Stimulated activated CD4-positive, alpha-beta T cell treated with anti-CD3 and anti-CD28 coated beads, Interleukin-2, amount 100 ng/mL, for 24 hours (primary cell): ENCODE measurements at places on chromosomes 4 and X.
A peak's percentile ranks its signal among the peaks of the same experiment; 100 is the strongest.

- no peak for DNase-seq
Observed at GRCh38 chr4:98468709-98469108, 189.7 kb downstream of the TSPAN5 start.

- no peak for DNase-seq
Observed at GRCh38 chrX:71292669-71293365, 8.7 kb upstream of the ITGB1BP2 start.

GRCh38 chrX:46626566-46626965, 53.0 kb downstream of the CHST7 start:
- DNase-seq, result no peak

DNA sequence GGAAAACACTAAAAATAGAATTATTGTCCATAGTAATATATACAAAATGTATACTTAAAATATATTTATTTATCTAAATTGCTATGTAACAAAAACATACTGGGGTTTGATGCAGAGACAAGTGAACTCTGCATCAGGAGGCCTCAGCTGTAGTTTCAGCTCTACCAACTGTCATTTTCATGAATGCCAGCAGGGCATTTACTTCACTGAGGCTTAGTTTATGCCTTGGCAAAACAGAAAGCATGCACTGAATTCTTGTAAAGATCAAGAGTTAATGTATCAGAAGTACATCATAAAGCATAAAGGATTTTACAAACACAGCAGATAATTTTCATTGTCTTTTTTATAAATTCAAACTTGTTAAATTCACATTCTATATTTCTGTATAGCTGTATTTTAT, 577.0 kb downstream of the C4orf33 start:
- DNase-seq, result no peak

- DNase-seq, result no peak
Observed at GRCh38 chr4:95761871-95762270, 78.0 kb upstream of the PDHA2 start.

DNA sequence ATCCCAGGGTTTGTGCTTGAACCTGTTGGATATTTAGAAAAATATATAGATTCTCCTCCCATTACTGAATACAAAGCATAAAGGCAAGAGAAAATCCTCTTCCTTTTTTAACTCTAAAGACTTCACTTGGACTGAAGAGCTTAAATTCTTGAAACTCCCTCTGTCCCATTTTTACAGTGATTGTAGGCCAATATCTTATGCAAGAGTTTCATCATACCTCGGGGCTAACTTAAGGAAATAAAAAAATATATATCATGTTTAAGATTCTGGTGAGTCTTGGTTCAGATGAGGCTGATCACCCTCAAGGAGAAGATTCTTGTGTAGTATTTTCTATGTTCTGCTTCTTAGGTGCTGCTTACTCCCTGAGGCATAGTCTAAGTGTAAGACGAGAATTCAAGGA, 1449.6 kb downstream of the C4orf33 start:
- DNase-seq, result no peak

- DNase-seq, result no peak
Observed at GRCh38 chr4:73451981-73452747, 16.1 kb downstream of the AFP start.

DNA sequence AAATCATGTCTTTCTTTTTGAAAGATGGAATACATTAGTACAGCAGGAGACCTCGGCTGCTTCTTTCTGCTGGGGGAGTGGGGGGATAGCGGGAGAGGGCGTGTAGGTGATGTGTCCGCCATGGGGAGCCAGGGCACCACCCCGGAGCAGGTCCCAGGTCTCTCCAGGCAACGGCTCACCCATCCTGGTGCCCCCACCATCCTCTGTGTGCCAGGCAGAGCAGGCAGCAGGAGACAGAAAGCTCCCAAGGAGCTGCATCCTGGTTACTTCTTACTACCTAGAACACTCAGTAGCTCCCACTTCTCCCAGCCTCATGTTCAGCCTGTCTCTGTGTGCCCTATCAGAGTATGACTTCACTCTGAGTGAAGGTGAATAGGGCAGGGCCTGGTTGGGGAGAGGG, 23.6 kb downstream of the TNIP2 start:
- DNase-seq, result no peak

GRCh38 chr4:176645246-176645960, 147.3 kb downstream of the VEGFC start:
- no peak for DNase-seq

GRCh38 chrX:49915361-49916222, 6.8 kb upstream of the CLCN5 start:
- DNase-seq, result peak; percentile 17

DNA sequence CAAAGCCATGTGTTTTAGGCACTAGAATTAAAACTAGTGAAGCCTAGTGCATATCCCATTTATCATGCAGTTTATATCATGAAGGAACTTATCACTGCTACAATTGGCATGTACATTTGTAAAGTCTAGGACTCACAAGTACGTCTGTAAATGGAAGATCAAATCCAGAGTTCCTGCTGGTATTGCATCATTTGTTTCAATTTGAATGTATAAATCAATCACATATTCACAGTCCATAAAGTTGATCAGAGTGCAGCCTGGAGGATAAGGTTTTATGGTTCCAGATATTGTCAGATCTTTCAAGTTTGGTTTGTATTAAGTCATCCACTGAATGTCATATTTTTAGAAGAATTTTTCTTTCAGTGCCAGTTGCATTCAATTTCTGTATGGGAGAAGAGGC, 32.6 kb upstream of the PDE5A start:
- no peak for DNase-seq

- DNase-seq, result no peak
Observed at GRCh38 chr4:53830511-53830910, 233.9 kb downstream of the CHIC2 start.

DNA sequence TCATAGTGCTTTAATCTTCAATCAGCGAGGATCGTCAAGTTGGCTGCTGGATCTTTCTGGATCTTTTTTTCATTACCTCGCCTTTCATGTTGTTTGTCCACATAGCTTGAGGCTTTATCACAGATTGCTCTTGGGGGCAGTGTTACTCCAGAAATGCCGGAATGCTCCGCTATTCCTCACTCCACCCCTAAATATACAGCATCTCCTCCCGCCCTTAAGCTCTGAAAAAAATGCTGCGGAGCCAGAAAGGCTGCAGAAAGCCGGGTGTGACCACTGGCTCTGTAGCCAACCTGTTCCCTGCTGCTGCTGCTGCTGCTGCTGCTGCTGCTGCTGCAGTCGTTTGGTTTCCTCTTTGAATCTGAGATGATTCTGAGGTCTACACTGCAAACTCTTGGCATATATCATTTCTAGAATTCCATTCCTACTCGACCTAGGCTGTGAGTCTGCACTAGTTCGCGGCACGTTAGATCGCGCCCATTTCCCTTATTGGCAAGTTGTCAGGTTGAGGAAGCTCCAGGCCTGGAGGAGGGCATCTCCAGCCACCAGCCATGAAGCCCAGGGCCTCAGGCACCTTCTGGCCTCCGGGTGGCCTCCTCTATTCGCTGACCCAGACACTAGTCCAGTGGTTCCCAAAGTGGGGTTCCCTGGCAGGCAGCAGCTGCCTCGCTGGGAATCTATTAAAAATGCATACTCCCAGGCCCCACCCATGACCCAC, 34.2 kb downstream of the WDR13 start:
- DNase-seq, result peak; percentile 51

- no peak for DNase-seq
Observed at GRCh38 chr4:29113960-29114359, 1606.2 kb upstream of the PCDH7 start.

GRCh38 chrX:110578270-110578669, 217.3 kb downstream of the CHRDL1 start:
- DNase-seq, result no peak

- peak; percentile 87 for DNase-seq
Observed at GRCh38 chrX:130165703-130166502, at the start of gene AIFM1. TSS of gene AIFM1 (minus strand) at chrX:130165841. CDS start at chrX:130165656, 185 bp downstream.

DNA sequence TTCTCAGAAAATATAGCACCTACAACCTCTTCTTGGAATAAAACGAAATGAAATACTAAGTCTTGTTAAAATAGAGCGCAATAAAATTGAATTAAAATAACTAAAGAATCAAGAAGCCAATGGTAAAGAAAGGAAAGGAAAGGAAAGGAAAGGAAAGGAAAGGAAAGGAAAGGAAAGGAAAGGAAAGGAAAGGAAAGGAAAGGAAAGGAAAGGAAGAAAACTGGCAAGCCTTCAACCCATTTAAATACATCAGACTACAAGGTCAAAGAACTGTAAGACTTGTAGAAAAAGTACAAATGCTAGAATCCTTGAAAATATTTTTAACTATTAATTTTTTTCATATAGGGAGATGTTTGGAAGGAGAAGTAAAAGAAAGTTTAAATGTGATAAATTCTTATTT, 372.1 kb downstream of the IQCM start:
- no peak for DNase-seq

DNA sequence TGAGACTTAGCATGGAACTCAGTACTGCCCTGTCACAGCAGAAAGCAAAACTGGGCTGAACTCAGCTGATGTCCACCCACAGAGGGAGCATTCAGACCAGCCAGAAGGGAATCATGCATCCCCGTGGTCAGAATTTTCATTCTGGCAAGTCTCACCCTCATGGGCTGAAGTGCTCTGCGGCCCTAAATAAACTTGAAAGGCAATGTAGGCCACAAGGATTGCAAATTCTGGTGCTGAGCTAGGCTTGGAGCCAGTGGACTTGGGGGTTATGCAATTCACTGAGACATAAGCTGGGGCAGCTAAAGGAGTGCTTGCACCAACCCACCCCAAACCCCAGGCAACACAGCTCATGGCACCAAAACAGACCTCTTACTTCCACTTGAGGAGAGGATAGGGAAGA, 494.1 kb downstream of the GABRG1 start:
- DNase-seq, result no peak

DNA sequence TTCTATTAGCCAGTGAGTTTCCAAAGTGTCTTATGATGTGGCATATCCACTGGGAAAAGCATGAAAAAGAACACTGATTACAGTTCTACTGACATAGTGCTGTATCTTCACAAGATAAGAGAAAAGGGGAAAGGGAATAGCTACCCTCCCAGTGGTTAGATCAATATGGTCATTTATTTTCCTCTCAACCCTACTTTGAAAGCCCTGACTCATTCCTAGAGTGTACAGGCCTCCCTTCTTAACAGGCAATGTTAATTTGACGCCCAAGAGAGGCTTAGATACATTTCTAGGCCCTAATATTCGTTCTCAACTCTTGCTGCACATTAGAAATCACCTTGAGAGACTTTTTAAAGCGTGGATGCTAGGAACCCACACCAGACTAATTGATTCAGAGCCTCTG, 20.4 kb upstream of the BRS3 start:
- DNase-seq, result no peak

- no peak for DNase-seq
Observed at GRCh38 chrX:34144246-34144645, 12.1 kb upstream of the FAM47A start.

- DNase-seq, result no peak
Observed at GRCh38 chrX:154056770-154057241, 37.1 kb upstream of the IRAK1 start.

DNA sequence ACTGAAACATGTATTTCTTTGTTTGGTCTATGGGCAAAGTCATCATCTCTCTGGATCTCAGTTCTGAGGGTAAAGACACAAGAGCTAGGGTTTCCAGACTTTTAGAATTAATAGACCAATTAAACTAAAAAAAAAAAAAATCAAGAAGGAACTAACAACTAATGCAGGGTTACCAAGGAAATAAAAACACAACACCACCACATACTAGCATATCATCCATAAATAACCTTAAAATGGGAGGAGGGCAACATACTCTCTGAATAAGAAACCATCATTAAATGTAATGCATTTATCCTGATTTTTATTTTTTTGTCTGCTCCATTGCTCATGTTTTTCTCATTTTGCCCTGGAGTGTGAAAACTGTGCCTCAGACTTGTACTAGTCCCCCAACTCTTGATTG, 33.5 kb upstream of the KLF3 start:
- DNase-seq, result no peak

GRCh38 chr4:101954351-101954750, 163.8 kb downstream of the BANK1 start:
- no peak for DNase-seq

DNA sequence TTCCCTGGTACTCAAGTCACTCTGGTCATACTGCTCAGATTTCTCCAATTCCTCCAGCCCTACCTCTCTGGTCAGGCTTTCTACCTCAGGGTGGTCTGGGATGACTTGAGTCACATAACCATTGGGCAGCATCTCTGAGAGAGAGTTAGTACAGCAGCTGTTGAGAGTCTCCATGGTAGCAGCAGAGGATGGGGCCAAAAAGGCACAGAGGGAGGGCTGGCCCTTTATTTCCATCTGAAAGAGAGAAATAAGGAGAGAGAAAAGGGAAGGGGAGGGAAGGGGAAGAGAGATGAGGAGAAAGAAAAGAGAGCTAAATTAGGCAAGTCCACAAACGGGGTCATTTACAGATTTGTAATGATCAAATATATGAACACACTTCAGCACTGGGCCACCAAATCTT, 149.1 kb upstream of the ARHGEF9 start:
- DNase-seq, result no peak

DNA sequence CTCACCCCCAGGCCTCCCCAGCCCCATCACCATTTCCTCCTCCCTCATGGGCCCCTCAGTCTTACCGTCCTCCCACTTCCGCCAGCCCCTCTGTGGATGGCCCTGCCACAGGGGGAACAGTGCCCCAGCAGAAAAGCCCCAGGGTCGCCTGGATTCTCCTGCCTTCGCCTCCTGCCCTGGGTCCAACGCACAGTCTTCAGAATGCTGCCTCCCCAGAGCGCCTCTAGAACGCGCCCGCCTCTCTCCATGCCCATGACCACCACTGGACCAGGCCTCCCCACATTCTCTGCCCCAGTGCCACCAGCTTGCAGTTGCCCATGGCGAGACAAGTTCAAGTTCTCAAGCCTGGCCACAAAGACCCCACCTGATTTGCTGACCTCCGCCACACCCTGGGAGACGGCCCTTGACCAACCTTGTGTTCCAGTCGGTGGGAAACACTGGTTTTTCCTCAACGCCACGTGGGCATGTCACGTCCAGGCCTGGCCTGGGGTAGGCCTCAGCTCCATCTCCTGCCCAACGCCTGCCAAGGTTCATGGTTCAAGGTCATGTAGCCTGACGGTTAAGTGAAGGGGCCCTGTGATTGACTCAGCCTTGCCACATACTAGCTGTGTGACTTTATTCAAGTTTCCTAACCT, 634 bp upstream of the PLXNB3 start:
- no peak for DNase-seq

- no peak for DNase-seq
Observed at GRCh38 chr4:9927341-9928007, 93.8 kb downstream of the SLC2A9 start.

DNA sequence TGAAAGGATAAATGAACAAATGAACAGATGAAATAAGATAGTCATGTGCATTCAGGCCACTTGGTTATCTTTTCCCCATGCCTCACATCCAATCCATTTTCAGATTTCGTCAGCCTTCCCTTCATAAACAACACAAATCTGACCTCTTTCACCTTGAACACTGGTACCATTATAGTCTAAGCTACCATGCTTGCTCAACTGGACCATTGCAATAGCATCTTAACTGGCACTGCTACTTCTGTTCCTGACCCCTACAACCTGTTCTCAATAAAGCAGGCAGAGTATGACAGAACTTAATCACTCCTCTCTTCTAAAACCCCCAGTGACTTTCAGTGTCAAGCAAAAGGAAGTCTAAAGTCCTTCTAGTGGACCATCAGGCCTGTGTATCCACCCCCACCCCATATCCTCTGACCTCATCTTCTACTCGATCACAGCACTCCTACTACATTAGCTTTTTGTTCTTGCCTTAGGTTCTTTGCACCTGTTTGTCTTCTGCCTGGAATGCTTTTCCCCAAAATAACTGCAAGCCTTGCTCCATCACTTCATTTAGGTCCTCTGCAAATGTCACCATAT, 40.7 kb downstream of the LARP7 start:
- no peak for DNase-seq

GRCh38 chrX:46838974-46839480, 2.2 kb downstream of the RP2 start:
- no peak for DNase-seq
